Fibroblast of skin of left biceps (primary cell): ENCODE measurements at places on chromosomes 6 and 20.

GRCh38 chr20:47353239-47353691 is 3.2 kb downstream of the ZMYND8 start:
- no peak for DNase-seq

DNA sequence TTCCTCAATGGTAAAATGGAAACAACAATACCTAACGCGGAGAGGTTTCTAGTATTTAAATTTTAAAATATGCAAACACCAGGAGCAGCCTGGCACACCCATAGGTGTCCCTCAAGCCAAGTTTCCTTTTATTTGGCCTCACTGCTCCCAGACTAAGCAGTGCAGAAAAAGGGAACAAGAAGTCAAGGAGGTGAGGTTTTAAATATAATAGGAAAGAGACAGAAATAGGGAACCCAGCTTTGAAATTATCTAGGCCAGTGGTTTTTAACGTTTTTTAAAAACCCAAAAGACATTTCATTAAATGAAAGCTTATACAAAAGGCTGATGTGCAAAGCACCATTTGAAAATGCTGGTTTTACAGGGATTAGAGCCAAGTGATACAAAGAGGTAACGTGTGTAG is 109.6 kb downstream of the SLC22A3 start:
- no peak for DNase-seq

DNA sequence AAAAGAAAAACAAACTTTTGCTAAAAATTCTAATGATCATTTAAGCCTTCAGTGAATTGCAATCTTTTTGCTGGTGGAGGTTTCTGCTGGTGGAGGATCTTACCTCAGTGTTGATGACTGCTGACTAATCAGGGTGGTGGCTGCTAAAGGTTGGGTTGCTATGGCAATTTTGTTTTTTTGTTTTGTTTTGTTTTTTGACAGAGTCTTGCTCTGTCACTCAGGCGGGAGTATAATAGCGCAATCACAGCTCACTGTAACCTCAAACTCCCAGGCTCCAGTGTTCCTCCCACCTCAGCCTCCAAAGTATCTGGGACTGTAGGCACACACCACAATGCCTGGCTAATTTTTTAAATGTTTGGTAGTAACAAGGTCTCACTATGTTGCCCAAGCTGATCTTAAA is 94.7 kb downstream of the ANKRD6 start:
- no peak for DNase-seq

DNA sequence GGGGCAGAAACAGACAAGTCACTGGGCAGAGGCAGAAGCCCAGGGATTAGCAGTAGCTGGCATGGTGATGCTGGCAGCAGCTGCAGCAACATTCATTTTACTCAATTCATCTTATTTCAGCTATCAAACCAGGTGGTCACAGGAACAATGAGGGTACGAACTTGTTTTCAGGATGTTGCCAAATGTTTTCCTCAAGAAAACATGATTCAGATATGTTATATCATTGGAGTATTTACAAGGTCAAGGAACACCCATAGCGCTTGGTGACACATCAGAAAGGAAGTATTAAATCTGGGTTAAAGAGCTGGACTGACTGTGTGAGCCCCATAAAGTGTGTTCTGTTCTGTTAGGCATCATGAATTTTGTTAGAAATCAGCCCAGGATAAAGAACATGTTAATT is 456.9 kb upstream of the ID4 start:
- DNase-seq = no peak

DNA sequence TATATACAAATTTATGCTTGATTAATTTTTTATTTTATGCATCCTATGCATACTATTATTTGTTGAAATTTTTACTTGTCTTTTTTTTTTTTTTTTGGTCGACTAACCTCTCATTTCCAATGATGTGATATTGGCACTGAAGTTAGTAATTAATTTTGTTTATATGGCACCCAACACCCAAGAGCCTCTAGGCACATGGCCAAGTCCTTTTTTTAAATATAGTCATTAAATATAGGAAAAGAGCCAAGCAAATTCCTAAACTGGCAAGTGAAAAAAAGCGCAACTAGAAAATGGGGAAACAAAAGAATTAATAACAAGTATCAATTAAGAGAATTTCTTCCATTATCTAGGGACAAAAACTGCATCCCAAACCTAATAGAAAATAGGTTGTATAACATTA is 85.5 kb upstream of the HS3ST5 start:
- DNase-seq = no peak

GRCh38 chr6:137417396-137417795 is 76.8 kb downstream of the OLIG3 start:
- DNase-seq = no peak

GRCh38 chr6:134105940-134106339 is 53.5 kb upstream of the SLC2A12 start:
- DNase-seq = no peak

- DNase-seq = no peak
These were observed 4.2 kb downstream of the GTPBP2 start for GRCh38 chr6:43624786-43625288.

DNA sequence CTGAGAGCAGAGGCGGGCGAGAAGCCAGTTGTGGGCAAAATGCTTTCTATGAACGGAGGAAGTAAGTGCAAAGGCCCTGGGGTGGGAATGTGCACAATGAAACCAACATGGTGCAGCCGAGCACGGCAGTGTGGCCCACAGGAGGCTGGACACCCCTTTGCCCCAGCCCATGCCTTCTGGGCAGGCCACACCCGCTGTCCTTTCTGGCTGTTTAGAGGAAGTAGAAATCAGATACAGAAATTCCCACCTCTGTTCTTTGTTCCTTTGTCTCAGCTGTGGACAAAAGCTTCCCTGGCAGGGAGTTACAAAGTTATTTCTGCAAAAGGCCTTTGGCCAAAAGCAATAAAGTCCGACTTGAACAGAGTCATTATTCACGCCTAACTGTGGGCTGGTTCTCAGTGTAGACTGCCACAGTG is 11.9 kb downstream of the SULF2 start:
- no peak for DNase-seq

GRCh38 chr6:87102151-87102621 is 7.3 kb upstream of the CGA start:
- no peak for DNase-seq

- DNase-seq = no peak
These were observed 45.2 kb upstream of the OSTM1 start for GRCh38 chr6:108119769-108120141.

- DNase-seq = no peak
These were observed 15.1 kb upstream of the RBPJL start for GRCh38 chr20:45291526-45291925.

DNA sequence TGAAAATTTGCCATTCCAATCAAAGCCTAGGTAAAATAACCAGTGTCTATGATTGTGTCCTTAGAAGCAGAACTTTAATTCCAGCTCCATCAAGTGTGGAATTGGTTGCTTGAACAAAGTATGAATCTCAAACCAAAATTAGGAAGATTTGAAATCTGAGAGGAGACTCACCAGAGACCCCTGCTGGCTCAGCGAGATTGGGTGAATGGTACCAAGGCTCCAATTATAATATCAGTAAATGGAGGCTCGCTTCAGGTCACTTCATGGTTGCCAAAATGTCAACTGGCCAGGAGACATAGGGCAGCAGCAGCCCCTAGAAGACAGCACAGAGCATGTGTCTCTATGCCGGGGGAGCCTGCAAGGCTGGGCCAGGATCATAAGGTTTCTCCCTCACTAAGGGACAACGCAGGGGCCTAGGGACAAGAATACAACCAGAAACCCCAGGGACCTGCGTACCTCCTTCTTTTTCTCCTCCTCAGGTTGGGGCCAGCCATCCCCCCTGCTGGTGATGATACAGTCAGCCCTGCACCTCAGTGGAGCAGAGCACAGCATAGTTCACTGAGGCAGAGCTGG is 14.0 kb downstream of the RBL1 start:
- no peak for DNase-seq

GRCh38 chr6:150251566-150252186 is 108.8 kb downstream of the PPP1R14C start:
- DNase-seq = no peak

DNA sequence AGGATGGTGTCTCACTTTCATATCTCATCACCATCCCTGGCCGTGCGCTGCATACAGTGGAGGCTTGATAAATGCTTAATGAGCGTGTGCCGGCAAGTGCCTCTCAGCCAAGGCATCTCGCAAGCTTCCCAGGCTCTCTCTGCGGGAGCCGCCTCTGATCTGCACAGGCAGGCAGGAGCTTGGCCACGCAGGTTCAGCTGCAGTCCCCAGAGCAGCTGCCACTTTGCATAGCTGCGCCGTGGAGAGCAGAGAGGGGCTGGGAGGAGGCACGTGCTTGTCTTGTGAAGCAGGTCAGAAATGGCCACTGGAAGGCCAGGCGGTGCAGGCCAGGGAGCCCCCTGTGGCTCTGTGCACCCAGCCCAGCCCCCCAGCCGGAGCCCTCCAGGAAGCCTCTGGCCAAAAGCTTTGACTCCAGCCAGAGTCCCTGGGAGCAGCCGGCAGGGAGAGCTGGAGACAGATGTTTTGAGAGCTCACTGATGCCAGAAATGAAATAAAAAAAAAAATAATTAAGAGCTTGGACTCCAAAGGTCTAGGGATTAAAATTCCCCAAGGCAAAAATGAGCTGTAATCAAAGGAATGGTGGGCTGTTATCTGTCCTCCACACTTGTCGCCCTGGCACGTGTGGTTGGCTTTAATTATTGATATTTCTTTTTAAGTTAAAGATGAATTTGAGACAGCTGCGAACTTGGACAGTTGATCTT is 377.0 kb downstream of the CDH4 start:
- DNase-seq = no peak

GRCh38 chr6:41277605-41278004 is 8.9 kb downstream of the TREM1 start:
- no peak for DNase-seq

DNA sequence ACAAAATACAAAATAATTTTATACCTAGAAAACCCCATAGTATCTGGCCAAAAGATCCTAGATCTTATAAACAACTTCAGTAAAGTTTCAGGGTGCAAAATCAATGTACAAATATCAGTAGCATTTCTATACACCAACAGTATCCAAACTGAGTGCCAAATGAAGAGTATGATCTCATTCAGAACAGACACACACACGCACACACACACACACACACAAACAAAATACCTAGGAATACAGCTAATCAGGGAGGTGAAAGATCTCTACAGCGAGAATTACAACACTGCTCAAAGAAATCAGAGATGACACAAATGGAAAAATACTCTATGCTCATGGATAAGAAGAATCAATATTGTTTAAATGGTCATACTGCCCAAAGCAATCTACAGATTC is 49.2 kb downstream of the TOMM6 start:
- DNase-seq = no peak

DNA sequence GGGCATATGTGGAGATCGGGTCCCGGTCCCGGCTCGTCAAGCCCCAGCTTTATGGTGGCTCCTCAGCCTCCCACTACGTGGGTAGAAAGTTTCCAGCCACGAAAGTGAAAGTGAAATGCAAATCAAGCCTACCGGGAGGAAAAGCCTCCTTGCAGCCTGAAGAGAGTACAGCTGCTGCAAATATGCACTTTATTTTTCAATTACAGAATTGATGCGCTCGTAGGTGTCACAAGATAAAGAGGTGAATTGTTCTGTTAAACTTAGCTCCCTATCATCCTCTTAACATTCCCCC is 373 bp upstream of the PCNA start:
- no peak for DNase-seq

- DNase-seq = no peak
These were observed 991 bp downstream of the UQCC2 start for GRCh38 chr6:33710296-33711121.

DNA sequence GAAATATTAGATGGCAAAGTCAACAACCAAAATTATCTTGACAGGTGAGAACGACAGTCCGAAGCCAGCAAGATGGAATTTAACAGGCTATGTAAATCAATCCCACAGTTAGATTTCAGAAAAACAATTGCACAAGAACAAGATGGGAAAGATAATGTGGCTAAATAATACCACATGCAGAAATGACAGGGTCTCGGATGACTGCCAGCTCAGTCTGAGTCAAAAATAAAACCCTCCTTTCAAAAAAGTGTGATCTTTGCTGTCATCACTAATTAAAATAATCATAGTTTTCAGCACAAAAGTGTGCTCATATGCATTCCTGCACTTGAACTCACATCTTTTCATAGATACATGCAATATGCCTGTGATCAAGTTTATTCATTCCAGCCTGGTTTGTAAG is 25.9 kb downstream of the FOXQ1 start:
- peak; percentile 70 for DNase-seq

DNA sequence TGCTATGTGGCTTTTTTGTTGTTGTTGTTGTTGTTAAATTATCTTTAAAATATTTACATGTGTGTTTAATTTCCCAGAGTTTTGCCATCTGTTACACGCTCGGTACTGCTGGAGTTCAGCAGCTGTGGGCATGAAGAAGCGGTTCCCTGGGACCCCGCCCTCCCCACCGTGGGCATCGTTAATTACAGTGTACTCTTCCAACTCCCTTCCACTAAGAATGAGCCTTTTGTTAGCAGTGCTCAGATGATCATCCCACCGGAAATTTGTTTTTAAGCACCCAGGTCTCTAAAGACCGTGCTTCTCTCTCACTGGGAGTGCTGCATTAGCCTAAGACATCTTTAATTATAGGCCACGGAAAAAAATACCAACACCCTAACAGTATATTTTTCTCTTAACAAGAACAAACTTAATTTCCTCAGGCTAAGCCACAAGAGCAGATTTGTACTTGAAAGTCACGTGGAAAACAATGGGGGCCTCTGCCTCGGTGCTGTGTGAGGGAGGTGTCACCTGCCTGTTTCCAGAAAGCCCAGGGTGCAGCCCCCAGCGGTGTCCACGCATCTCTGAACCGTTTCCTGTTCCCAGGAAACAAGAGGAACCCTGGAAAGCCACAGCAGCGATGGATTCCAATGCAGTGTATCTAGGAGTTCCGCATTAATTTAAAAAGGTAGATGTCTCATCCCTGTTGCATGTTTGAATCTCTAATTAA is 113.3 kb upstream of the FRMD1 start:
- DNase-seq = no peak

- DNase-seq = no peak
These were observed 32.8 kb downstream of the PPP1R14C start for GRCh38 chr6:150175586-150176151.

- no peak for DNase-seq
These were observed 44.1 kb downstream of the ELOVL2 start for GRCh38 chr6:10999994-11000393.

DNA sequence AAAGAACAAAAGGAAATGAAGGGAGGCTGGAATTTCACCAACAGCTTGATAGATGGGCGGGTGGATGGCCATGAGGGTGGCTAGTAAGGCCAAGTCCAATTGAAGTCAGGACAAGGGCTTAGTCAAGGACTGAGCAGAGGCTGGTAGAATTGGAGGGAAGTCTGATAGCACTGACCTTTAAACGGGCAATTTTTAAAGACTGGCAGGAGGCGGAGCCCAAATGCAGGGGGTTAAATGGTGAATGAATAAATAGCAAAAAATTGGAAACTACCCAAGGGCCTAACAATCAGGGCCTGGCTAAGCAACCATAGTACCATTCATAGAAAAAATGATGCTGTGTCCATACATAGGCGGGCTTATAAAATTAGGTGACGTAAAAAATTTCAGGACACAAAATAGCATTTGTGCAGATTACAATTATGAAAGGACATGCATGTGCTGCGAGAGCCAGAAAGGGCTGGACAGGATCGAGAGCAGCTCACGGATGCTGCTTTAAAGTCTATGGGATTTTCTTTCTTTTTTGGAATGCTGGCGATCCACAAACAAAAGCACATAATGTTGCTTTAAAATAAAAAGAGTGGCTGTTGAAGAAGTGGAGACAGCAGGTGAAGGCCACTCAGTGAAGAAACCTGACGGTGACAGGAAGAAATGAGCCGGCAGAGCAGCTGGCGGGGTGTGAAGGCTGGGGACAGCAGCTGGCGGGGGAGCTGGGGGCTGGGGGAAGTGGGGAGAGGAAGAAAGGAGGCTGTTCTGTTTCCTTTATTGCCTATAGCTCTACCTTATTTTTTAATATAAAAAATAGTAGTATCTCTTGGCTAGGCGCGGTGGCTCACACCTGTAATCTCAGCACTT is 42.8 kb upstream of the TAF8 start:
- no peak for DNase-seq

GRCh38 chr6:44655412-44656342 is 268.2 kb downstream of the CDC5L start:
- DNase-seq = no peak
